Kidney tubule cell (primary cell): ENCODE measurements at places on chromosomes 13 and 19.
A peak's percentile ranks its signal among the peaks of the same experiment; 100 is the strongest.

GRCh38 chr13:111492341-111492950 is 172.0 kb downstream of the TEX29 start:
- no peak for DNase-seq

- DNase-seq: no peak
Observed at GRCh38 chr13:66558506-66558905, 671.6 kb downstream of the PCDH9 start.

DNA sequence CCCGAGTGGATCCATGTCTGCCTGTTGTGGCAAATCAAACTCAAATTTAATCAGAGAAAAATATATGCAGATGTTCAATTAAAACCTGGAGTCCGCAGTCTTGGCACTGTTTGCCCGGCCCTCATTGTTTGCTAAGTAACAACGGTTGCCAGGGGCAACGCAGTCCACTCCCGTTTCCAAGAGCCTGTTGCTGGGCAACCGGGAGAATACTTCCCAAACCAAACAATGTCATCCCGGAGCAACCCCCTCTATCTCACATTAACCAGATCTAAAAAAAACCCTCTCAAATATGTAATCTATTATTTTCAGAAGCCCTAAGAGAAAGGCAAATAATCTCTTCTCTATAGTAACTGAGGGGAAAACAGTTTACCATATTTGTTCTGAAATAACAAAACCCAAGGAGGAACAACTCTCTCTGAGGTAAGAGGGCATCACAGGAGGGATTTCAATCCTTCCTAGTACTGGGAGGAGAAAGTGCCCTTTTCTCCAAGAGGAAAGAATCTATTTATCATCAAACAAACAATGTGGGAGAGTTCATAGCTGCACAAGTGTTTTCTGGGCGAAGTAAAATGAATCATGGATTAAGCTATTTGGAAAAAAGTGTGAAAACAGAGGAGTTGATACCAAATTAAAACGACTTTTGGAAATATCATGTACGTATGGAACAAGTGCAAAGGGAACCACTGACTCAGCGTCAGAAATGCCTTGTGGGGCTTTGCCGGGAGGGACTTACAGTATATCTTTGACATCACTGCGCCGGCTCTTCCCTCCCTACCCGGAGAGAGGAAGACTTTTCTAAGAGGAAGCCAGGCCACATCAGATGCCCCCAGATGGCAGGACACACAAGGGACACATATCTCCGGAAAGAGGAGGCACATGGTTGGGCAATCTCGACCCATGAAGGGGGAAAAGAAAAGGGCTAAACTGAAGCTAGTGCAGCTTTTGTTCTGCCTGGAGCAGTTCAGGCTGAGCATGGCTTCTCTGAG is 43.3 kb downstream of the RFX2 start:
- peak; percentile 98 for DNase-seq

- DNase-seq: no peak
Observed at GRCh38 chr13:33855371-33855895, 37.5 kb downstream of the RFC3 start.

DNA sequence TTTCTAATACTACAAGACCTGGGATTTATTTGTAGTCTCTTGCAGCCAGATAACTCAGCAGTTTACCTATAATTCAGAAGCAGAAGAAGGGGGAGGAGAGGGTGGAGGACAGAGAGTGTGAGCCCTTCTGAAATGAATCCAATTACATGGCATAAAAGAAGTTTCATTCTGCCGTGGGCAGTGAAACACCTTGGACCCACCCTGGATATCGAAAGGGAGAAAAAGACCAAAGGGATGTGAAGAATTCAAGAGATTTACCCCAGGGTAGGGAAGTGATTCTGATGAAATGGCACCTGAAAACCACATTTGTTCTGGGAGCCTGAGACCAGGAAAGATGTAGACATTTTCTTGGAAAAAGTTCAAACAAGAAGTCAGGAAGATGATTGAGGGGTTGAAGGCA is 140.9 kb downstream of the NDFIP2 start:
- DNase-seq: peak; percentile 25

DNA sequence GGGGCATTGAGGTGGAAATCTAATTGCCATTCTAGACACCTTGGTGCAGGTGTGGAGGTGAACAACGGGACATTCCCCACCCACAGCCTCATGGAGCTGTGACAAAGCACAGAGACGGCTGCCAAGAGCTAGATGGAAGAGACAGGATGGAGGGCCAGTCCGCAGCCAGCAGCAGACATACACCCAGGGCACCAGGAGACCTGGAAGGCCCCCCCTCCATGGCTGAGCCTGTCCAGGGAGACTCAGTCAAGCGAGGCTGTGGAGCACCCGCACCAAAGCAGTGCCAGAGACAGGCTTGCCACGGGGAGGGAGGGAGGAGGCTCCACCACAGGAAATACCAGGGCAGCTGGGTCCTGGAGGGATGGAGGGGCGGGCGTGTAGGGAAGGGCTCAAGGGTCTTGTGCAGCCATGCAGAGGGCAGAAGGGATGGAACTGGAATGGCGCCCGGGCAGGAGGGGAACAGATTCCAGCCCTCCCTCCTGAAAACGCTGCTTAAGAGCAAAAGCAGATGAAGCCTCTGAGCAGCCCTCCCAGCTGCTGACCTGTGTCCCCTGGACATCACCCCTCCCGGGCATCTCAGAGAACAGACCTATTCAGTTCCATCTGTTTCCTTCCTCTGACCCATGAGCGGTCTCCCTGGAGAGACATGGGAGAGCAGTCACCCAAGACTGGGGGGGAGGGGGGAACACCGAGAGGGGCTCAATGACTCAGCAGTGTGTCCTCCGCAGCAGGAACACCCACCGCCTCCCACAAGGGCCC is 14.4 kb downstream of the EPS15L1 start:
- DNase-seq: peak; percentile 93

GRCh38 chr13:33229446-33230177 is 55.9 kb downstream of the STARD13 start:
- DNase-seq: no peak

- DNase-seq: no peak
Observed at GRCh38 chr13:51997641-51998330, 13.5 kb downstream of the ATP7B start.

GRCh38 chr13:87671031-87671752 is at the start of gene SLITRK5:
Gene SLITRK5, plus strand, starts transcription at chr13:87671371. Its CDS starts 4,018 bp downstream, at chr13:87675389.
- DNase-seq: peak; percentile 73

- no peak for DNase-seq
Observed at GRCh38 chr19:18746401-18747325, 44.4 kb downstream of the COMP start.

DNA sequence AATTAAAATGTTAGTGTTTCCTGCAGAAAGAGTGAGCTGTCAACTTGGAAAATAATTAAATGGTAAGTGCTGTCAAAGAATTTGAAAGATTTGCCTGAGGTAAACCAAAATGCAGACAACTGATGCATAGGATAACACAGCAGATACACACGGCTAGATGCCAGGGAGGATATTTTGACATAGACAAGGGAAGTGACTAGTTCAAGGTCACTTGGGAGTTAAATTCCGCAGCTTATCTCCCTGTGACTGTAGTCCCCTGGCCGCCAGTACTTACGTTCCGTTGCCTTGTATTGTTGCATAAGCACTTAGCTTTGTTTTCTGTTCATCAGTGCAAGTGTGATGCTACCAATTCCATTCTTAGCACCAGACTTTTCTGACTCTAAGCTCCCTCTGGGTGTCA is 247.3 kb upstream of the MAB21L1 start:
- peak; percentile 18 for DNase-seq

DNA sequence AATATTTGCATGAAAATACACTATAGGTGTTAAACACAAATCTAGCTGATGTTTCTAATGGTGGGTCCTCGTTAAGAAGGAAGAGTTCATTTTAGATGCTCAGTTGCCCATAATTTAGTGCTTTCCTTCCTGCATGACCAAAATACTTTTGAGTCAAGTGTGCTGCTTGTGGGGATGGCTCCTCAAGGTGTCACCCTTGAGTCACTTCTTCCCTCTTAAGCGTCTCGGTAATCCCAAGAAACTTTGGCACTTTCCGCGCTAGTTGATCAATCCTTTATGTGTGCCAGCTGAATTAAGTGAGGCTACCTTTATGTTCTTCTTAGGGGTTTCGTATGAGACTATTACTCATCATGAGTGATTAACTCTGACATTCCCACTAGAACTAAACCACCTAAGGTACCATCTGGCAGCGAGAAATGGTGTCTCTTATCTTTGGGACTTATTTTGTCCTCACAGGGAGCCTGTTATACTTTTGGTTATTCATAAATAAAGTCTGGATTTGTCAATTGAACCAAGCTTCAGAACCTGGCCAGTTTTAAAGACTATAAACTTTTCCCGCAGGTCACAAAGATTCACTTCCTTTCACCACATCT is 106.8 kb downstream of the NHLRC3 start:
- DNase-seq: peak; percentile 67

DNA sequence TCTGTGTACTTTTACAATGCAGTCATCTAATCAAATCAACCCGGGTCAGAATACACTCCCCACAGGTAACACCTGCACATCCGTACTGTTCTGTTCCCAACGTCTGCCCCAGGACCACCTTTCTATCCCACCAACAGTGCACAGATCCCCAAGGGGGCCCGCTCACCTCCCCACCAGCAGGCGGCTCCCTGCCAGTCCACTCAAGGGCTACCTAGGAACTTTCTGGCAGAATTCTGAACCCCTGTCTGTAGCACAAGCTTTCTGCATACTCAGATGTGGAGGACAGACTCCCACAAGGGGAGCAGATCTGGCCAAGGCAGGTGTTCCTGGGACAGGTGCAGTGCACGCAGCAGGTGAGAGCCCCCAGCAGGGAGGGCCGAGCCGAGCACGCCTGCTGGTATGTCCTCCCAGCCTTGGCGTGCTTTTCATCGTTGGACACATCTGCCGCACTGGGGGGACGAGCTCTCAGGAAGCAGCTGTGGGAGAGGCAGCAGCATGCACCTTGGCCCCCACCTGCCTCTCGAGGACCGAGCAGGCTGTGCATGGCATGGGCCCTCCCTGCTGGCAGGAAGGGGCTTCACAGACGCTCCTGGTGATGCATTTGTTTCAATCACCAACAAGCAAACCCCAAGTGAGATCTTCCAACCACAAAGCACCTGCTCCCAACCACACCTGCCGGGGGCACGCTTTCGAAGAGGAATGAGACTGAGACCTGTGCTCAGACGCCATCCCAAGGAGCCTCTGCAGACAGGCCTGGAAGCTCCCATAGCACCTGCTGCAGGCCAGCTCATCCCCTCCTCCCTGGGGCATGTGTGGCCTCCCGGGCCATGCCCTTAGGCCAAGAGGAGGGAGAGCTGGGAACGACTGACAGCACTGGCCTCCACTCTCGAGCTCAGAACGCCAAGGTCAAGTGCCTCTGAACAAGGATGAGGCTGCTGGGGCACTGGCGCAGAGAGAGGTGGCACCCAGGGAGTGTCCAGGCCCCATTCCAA is 35.9 kb downstream of the RAB20 start:
- DNase-seq: peak; percentile 88

- no peak for DNase-seq
Observed at GRCh38 chr19:50551715-50552187, 16.5 kb downstream of the LRRC4B start.

DNA sequence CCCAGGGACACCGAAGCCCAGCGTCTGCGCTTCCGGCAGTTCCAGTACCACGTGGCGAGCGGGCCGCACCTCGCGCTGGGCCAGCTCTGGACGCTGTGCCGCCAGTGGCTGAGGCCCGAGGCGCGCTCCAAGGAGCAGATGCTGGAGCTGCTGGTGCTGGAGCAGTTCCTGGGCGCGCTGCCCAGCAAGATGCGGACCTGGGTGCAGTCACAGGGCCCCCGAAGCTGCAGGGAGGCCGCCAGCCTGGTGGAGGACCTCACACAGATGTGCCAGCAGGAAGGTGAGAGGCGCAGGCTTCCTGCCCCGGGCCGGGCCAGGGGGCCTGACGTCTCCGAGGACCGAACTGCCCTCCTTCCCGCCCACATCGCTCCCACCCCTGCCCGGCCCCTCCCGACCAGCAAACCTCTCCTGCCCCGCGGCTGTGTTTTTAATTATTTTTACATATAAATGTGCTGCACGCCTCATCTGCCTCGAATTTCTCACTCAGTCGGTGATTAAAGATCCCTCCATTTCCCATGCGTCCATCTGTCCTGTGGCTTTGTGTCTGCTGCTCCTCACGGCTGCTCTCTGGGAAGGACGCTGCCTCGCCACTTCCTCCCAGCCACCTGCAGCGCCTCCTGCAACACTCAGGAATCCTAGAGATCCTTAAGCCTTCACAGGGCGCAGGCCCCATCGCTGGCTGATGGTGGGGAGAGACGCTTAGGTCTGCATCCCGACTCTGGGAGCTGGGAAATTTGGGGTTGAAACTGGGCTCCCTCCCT is 4.3 kb downstream of the ZSCAN1 start:
- DNase-seq: no peak

- no peak for DNase-seq
Observed at GRCh38 chr13:29310806-29311205, 284.7 kb downstream of the SLC7A1 start.

- no peak for DNase-seq
Observed at GRCh38 chr13:47184321-47184720, 287.5 kb upstream of the HTR2A start.

GRCh38 chr19:16514383-16515019 is 18.3 kb downstream of the C19orf44 start:
- DNase-seq: no peak

- DNase-seq: no peak
Observed at GRCh38 chr13:113374511-113375175, 10.7 kb upstream of the GRTP1 start.
